Left lobe of liver (tissue), 2 donors: ENCODE measurements at places on chromosomes 5 and 9. TPM values are rescaled to one million over a fixed set of nuclear protein-coding genes. Genes with fewer than 3 reads are reported as not detected.
A peak's percentile ranks its signal among the peaks of the same experiment; 100 is the strongest.

GRCh38 chr9:90288275-90288639 lies 354.4 kb downstream of the DIRAS2 start:
- DNase-seq = no peak

- DNase-seq = no peak
Measured at GRCh38 chr9:100070104-100071041, 28.4 kb downstream of the ERP44 start.

NR2F1-AS1 gene
- total RNA-seq = 1.8 TPM

- no peak for DNase-seq
Measured at GRCh38 chr5:7018198-7018597, 305.0 kb downstream of the TENT4A start.

DNA sequence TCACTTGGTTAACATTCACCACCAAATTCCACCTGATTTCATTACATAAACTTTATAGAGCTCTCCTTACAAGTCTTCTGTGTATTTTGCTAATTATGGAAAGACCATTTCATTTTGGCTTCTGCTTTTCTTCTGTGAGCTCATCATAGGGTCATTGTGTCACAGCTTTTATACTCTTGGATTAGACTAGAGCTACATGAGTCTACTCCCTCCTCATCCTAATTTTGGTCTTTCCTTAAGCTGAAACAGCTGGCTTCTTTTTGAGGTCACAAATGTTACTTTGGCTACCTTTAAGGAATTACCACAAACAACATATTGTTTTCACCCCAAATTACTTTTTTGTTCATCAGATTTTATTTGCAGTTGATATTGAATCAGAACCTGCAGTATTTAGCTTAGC lies 103.0 kb downstream of the NPR3 start:
- DNase-seq = no peak

DNA sequence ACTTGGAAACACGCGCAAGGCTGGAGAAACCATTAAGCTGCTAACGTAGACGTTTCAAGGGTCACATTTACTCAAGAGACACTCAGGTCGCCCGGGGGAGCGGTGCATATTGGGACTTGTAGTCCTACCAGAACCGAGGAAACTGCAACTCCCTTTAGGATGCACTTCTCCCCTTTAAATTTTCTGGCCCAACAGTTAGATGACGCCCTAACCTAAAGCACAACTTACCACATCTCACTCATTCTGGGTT lies 384 bp upstream of the DMXL1 start:
- no peak for DNase-seq

SPATA31D4 gene
- total RNA-seq = not detected

STKLD1 gene
- 0.83 TPM for total RNA-seq

DNA sequence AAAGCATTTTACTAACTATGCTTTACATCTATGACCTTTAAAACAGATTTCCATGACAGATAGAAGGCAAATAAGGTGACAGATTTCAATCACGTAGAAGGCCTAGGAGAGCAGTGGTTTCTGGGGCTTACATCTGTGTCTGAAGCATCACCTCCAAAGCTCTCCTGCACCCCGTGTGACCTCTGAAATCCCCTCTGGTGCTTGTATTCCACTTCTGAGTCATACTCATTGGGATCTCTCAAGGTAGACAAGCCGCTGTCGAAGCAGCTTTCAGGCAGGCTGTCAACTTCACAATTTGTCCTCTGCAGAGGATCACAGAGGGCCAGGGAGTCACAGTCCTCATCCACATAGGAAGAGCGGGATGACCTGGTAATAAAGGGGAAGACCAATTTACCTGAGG lies 62.2 kb downstream of the RASEF start:
- DNase-seq = no peak

- no peak for DNase-seq
Measured at GRCh38 chr5:158765407-158765806, 334.3 kb downstream of the EBF1 start.

DNA sequence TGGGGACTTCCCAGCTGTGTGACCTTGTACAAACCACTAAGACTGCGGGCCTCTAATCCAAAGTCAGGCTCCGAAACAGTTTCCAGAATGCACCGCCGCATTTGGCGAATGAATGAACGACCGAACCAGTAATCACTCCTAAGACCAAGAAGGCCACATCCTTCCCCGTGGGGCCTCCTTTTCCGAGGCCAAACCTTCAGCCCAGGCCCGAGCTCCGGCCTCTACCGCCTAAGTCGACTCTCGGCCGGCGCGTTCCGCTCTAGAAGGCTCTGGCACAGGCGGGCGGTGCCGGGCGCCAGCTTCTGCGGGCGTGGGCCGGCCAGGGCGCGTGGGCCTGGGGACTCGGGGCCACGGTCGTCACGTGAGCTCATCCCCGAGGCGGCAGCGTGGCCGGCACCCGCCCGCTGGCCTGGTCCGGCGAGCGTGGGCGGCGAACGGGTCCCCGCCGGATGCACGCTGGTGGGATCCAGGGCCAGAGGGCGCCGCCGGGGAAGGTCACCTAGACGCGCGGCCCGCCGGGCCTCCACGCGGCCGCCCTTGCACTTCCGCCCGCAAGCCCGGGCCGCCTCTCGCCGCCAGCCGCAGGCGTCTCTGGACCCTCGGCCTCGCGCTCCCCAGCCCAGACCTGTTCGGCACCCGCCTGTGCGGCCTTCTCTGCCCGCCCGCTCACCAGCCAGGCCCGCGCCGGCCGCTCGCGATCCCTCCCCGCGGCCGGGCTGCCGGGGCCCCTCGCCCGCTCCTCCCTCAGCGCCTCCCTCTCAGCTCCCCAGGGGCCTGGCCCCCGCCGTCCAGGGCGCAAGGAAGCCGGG lies 754 bp downstream of the VDAC1 start:
- peak; percentile 80 for DNase-seq

DNA sequence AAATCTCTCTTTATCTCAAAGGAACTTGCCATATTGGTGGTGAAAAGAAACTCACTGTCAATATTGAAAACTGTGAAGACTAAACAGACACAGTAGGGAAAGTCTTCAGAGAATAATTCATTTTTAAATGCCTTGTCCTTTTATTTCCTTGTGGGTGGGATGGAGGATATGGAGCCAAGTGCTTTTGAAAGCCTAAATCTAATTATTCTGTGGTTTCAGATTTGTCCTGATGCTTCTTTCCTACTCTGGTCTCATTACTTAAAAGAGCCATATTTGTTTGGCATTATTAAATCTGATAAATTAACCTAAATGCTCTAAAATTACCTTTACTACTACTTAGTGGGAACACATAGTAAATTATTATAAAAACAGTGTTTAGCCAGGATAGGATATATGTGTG lies 258.3 kb upstream of the EFNA5 start:
- DNase-seq = no peak

GRCh38 chr9:108162664-108163063 lies 673.1 kb upstream of the KLF4 start:
- no peak for DNase-seq

GRCh38 chr5:137078171-137078665 lies 420.9 kb downstream of the SPOCK1 start:
- no peak for DNase-seq

NOL6 gene
- 15.3 TPM for total RNA-seq

GRCh38 chr5:10695055-10695649 lies 65.9 kb downstream of the DAP start:
- DNase-seq = peak; percentile 76

DNA sequence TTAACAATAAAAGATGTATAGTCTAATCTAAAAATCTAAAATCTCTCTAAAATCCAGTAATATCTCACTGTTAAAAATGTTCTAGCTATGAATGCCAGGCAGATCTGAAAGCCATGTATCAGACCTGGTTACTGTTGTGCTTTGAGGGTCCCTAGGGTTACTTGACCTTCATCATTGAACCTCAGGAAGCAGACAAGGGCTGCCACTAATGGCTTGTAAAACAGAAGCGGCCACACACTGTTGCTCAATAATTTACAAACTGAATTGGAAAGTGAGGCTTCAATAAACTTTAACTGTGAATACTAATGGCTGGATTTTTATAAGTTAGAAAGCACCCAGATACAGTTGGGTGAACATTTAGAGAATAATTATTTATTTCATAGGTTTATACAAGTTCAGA lies 198.0 kb upstream of the RPS23 start:
- DNase-seq = no peak

NMRK1 gene
- 32.9 TPM for total RNA-seq

TSLP gene
- 1.5 TPM for total RNA-seq

- DNase-seq = no peak
Measured at GRCh38 chr9:16221822-16222547, 648.5 kb downstream of the BNC2 start.

GRCh38 chr9:93891549-93892310 lies 63.4 kb downstream of the BARX1 start:
- peak; percentile 22 for DNase-seq

- no peak for DNase-seq
Measured at GRCh38 chr5:66994790-66995189, 201.8 kb downstream of the CD180 start.

DNA sequence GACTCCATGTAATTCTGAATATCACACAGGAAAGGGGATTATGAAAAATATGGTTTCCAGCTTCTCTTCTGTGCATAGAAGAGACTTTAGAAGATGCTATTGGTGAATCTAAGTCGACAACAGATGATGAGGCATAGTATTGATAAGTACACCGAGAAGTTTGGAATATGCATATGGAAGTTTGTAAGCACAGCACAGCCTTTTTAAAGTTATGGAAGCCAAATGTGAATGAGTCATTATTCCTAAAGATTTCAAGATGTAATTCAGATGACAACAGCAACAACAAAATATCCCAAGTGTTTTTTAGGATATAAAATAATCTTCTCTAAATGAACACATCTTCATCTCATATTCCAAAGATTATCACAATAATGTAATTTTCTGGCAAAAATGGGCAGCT lies 1723.3 kb downstream of the EFNA5 start:
- DNase-seq = no peak

- no peak for DNase-seq
Measured at GRCh38 chr5:52043543-52043942, 660.3 kb downstream of the ISL1 start.

GRCh38 chr9:126395439-126396212 lies 69.0 kb downstream of the MVB12B start:
- DNase-seq = peak; percentile 70

MORN5 gene
- not detected for total RNA-seq

DNA sequence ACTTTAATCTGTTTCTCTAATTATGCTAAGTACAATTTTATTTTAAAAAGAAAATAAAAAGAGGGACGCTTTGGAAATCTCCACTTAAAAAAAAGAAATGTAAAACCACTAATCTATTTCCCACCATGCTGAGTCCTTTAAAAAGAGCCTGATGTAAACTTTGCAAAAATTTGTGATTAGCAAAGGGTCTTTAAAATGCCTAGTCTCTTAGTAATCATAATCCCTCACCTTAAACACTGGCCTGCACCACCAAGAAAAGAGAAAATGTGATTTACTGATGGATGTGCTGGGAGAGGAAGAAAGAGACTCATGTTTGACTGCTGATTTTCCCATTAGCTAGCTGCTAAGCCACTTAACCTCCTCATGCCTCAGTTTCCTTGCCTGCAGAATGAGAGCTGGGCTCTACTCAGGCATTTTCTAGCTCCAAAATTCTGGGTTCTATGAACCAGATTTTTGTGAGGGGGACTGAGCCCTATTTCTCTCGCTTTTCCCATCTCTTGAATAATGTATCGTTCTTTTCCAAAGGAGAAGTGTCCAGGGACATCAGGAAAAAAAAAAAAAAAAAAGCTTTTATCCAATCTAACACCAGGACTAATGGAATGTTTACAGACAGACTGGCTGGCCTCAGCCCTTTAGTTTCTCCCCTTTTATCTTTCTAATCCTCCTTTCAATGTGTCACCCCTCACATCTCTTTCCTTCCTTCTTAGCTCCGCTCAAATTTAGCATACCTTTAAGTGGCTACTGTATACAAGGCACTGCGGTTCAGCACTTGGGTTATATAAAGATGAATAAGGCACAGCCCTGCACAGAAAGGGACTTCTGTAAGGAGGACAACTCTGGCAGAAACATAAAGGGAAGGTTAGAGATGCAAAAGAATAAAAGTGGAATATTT lies 312.4 kb downstream of the ARL15 start:
- DNase-seq = no peak

DNA sequence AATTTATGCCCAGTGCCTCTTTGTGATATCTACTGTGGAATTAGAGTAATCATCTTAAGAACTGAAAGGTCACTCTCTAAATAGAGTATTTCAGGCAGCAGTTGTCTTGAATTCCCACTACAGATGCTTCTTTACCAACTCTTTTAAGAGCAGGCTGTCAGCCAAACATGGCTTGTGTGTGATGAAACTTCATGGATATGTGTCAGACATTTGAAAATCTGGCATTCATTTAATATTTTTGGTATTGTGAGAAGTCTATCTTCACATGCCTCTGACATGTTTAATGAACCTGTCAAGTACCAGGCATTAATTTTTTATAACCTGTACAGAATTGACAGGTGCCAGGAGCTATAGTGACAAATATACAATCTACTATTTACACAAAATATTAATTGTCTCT lies 318.6 kb downstream of the CDH9 start:
- no peak for DNase-seq

- no peak for DNase-seq
Measured at GRCh38 chr9:132301521-132301920, 53.3 kb downstream of the SETX start.

DNA sequence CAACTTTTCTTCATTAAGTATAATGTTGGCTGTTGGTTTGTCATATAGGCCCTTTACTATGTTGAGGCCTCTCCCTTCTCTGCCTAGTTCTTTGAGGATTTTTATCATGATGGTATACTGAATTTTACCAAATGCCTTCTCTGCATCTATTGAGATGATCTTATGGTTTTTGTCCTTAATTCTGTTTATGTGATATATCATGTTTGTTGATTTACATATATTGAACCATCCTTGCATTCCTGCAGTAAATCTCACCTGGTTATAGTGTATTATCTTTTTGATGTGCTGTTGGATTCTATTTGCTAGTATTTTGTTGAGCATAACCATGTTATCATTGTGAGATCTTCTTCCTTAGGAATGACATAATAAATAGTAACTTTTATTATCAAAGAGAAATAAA lies 362.9 kb downstream of the CCDC171 start:
- DNase-seq = no peak

GRCh38 chr5:123036391-123037103 lies at the start of gene PPIC:
Gene PPIC (minus strand): TSS chr5:123036725. CDS start chr5:123036625, 100 bp downstream.
- peak; percentile 96 for DNase-seq

TPD52L3 gene
- not detected for total RNA-seq

DNA sequence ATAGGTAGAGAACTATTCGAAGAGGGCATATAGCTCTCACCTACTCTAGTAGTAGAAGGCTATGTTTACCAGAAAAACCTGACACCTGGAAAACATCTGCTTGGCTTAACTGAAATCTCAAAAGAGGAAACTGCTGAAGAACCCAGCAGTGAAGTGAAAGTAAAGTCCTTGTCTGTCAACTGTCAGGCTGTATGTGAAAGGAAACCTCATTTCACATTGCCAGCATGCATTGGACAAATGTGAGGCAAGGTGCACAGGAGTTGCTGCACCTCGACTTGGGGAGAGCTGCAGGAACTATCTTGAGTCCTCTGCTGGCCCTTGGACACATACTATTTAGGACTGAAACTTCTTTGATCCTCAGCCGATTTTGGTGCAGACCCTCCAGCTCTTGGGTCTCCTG lies 53.3 kb downstream of the NREP start:
- no peak for DNase-seq

- DNase-seq = peak; percentile 61
Measured at GRCh38 chr5:1799110-1799601, 481 bp downstream of the MRPL36 start.
